Aorta (tissue), 5 donors: ENCODE measurements at places on chromosomes 3 and 15. TPM values are rescaled to one million over a fixed set of nuclear protein-coding genes. Genes with fewer than 3 reads are reported as not detected.

- no peak for DNase-seq
Observed at GRCh38 chr3:187150599-187150998, 11.3 kb upstream of the RPL39L start.

- DNase-seq = no peak
Observed at GRCh38 chr3:45962033-45962432, 18.8 kb downstream of the CXCR6 start.

GRCh38 chr3:112759681-112760080 lies 87.0 kb downstream of the CD200R1L start:
- DNase-seq = no peak

DNA sequence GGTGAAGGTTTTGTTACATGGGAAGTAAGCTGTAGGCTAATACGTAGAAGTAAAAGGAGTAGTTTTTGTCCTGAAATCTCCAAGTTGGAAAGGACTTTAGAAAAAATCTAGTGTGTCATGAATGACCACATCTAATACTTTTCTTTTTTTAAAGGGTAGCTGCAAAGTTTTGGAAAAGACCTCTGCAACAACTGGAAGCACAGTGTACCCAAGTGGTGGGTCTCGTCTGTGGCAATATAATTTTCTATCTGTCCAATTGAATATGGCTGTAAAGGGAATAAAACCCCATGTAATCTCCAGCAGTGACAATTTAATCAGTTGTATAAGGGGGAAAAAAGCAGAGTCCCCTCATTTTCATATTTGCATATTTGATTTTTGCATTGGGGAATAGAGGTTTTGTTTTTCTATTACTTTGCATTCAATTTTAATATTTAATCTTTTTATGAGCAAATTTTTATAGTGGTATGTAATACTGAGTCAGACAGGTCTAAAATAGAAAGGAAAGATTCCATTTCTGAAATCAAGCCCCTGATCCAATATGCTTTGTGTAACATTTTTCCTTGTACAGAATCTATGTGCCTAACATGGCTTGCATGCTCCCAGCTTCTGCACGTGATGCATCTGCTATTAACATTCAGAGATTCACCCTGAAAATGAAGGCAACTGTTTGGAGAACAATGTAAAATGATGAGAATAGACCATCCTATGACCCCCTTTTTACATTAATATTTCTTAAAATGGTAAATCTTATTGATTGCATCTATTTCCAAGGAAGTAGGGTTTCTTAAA lies 531.4 kb downstream of the ZIC1 start:
- DNase-seq = no peak

GRCh38 chr3:189964623-189965332 lies 155.9 kb downstream of the P3H2 start:
- no peak for DNase-seq

GRCh38 chr15:68479870-68480269 lies 47.9 kb upstream of the ITGA11 start:
- no peak for DNase-seq

GRCh38 chr3:31369637-31370379 lies 162.9 kb upstream of the STT3B start:
- DNase-seq = no peak

DNA sequence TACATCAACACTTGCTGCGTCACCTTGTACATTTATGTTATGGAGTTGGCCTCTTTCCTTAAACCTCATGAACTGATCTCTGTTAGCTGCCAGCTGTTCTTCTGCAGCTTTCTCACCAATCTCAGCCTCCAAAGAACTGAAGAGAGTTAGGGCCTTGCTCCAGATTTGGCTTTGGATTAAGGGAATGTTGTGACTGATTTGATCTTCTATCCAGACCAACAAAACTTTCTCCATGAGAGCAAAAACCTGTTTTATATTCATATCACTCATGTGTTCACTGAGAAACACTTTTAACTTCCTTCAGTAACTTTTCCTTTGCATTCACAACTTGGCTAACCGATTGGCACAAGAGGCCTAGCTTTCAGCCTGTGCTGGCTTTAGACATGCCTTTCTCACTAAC lies 1156.0 kb upstream of the CADM2 start:
- DNase-seq = no peak

- DNase-seq = peak; percentile 15
Observed at GRCh38 chr3:146594843-146595482, 10.2 kb downstream of the PLSCR5 start.

DNA sequence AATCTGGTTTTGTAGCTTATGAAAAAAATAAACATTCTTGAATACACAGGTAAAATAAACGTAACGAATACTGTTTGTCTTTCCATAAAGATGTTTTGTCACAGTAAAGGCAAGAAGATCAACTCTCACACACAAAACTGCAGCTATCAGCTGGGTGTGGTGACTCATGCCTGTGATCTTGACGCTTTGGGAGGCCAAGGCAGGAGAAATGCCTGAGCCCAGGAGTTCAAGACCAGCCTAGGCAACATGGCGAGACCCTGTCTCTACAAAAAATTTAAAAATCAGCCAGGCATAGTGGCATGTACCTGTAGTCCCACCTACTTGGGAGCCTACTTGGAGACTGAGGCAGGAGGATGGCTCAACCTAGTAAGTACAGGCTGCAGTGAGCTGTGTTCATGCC lies 39.6 kb downstream of the CBLB start:
- DNase-seq = no peak

- no peak for DNase-seq
Observed at GRCh38 chr3:149806171-149806778, 6.7 kb upstream of the RNF13 start.

GRCh38 chr3:150868282-150868681 lies 37.0 kb downstream of the MINDY4B start:
- no peak for DNase-seq

DNA sequence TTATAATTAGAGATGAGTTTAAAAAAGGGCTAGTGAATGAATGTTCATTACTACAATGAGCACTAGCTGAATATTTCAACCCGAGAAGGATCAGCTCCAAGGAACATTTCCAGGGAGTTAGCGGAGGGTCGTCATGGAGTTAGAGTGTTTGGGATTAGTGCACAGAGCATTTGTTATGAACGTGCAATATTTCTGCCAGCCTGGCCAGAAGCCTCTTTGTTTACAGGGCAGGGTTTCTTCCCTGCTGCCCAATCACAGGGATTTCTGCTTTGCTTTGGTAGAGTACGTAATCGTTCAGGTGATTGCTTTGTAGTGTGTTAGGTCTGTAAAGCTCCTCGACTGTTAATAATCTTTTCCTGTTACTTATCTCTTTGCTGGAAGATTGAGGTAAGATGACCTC lies 5.9 kb downstream of the CGNL1 start:
- DNase-seq = no peak

DNA sequence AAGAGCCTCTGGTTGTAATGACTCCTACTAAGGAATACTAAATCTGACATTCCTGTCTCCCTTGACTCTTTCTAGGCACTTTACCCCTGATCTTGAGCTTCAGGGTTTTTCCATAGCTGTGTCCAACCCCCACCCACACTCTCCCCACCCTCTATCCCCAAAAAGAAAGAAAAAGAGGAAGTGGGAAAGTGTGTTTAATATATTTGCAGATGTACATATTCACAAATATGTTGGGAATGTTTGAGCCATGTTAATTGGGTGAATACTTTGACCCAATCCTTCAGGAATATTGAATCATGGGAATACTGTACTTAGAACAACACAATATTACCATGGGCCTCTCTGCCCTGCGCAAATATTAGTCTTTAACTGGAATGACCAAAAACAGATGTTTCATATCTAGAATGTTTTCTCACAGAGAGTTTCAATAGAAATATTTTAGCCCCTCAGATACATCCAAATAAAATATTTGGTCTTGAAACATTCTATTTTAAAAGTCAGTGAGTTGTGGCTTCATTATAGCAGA lies 19.8 kb upstream of the PFN2 start:
- no peak for DNase-seq

DNA sequence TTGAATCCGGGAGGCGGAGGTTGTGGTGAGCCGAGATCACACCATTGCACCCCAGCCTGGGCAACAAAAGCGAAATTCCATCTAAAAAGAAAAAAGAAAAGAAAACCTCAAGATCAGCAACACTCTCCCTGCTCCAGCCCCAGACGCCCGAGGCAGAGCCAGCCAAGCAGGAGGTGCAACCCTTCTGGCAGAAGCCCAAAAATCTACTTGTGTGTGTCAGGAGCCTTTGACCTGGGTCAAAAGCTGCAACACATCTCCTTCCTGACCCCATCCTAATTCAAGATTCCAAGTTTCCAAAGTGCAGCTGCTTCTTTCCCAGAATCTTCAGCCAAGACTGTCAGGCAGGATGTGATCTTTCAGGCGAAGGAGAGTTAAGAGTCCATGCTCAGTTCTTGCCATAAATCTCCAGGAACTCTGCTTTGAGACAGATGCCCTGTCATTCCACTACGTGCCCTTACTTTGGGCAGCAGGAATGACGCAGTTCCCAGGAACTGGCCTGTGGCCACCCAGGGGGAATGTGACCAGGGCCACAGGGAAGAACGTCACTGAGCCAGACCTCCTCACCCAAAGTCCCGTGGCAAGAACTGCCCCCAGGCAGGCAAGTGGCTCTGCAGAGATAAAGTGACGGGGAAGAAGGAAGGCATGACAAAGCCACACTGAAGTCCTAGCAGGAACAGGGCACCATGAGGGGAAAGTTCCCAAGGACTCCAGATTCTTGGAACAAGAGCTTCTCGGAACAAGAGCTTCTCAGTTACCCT lies 39.4 kb downstream of the SH3BP5 start:
- DNase-seq = peak; percentile 90

DNA sequence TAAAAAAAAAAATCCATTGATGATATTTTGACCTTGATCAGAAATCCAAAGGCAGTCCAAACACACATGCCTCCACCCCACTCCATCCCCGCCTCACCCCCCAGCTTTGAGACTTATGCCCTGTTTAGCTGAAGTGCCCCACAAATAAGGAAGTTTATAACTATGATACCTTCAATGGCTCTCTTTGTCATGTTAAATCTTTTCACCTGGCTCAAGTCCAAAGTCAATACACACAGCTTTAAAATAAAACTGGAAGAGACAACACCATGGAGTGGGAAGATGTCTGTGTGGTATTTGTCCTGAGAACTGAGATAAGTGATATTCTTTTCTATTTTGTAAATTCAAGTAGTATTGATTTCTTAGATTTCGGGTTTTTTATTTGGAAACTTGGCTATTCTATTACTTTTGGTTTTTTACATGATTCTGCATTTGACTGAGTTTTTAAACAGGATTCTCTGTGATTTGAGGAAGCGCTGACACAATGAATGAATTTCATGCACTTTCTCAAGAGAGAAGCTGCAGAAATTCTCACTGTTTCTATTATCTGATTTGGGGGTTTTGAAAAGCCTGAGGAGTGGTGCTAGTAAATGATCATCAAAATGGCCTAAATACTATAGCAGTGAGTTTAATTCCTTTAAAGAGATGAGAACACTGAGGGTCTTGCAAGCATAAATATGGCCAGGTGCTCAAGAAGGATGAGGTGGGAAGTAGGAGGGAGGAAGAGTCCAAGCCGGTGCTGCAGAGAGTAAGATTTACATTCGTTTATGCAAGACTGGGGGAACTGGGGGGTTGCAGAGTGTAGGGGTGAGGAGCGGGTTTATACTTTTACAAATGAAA lies 5.2 kb downstream of the FOXB1 start:
- DNase-seq = no peak

DNA sequence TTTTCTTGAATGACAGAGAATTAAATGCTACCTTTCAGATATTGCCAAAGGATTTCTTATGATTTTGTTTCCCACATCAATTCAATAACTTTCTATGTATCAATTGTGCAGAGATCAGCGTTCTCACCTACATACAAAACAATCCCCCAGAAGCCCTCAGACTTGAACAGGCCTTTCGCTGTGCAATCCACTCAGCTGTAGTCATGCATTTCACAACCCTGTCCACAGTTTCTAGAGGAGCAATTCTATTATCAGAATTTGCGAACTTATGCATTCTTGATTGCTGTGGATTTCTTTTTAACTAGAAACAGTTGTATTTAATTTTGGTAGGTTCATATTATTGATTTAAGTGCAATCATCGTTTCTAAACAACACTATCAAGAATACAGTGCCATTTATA lies 13.7 kb upstream of the ALCAM start:
- no peak for DNase-seq

- DNase-seq = no peak
Observed at GRCh38 chr15:89358435-89358754, 23.8 kb upstream of the POLG start.

DNA sequence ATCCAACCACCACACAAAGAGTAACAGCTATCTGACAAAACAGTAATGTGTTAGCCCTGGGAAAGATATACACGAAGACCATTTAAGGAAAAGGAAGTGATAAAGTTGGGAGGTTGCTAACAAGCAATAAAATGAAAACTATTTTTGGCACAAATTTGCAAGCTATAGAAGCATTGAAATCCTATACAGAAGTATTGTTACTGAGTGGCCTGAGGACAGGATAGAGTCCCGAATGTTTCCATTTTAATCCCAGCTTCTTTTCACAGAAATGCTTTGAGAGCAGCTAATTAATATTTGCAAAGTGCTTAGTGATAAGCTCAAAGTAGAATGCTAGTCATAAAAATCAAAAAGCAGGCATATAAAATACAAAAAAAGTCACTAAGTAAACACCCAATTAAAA lies 51.5 kb downstream of the RAD18 start:
- DNase-seq = no peak

- no peak for DNase-seq
Observed at GRCh38 chr3:95750097-95750496, 1064.3 kb upstream of the EPHA6 start.

GRCh38 chr3:171201825-171202224 lies 175.3 kb upstream of the SLC2A2 start:
- DNase-seq = no peak

- no peak for DNase-seq
Observed at GRCh38 chr3:25536521-25537391, 108.7 kb downstream of the RARB start.

DNA sequence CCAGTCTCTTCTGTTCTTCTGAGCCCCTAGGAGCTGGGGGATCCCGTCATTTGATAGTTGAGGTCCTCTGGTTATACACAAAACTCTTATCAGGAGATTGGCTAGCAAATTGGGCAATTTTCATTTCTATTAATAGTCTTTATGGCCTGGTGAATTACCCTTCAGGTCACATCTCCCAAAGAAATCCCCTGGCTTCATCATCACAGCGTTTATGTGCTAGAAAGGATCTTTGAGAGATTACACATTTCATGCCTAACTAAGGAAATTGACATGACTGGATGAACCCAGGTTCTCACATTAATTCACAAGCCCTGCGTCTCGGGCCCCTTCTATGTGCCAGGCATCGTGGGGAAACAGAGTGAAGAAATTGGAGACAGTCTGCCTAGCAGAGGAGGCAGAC lies 227.4 kb upstream of the PROK2 start:
- DNase-seq = no peak

DNA sequence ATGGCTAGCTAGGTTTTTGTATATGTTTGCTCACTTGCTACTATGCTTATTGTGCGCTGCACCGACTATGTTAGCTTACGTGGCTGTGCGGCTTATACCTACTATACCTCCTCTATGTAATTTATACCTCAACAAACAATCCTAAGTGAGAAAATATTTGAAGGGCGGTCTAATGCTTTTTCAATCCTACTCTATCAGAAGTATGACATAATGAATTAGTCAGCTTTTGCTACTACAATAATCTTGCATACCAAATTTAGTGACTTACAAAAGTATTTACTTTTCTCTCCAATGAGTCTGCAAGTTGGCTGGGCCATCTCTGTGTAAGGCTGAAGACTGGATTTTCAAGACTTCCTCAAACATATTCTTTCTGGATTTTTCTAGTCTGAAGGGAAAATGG lies 391.2 kb upstream of the NECTIN3 start:
- no peak for DNase-seq

GRCh38 chr3:37935290-37935668 lies 55.3 kb upstream of the VILL start:
- no peak for DNase-seq

ARGFX gene
- total RNA-seq = not detected

PLSCR4 gene
- 69.7 TPM for total RNA-seq

CCR9 gene
- total RNA-seq = not detected

CLDN11 gene
- total RNA-seq = 5.1 TPM

TGM5 gene
- not detected for total RNA-seq

SEMA6D gene
- total RNA-seq = 22.7 TPM
